H1 (cell line): ENCODE measurements at places on chromosomes 6 and 20.

GRCh38 chr6:111254004-111254778 lies 166.9 kb downstream of the SLC16A10 start:
- peak; percentile 25 for DNase-seq

- no peak for DNase-seq
Measured at GRCh38 chr20:56975838-56976237, 290.6 kb downstream of the BMP7 start.

- no peak for DNase-seq
Measured at GRCh38 chr20:5656126-5656525, 94.1 kb upstream of the SHLD1 start.

GRCh38 chr20:8876366-8876765 lies 192.5 kb upstream of the PLCB4 start:
- DNase-seq: no peak

DNA sequence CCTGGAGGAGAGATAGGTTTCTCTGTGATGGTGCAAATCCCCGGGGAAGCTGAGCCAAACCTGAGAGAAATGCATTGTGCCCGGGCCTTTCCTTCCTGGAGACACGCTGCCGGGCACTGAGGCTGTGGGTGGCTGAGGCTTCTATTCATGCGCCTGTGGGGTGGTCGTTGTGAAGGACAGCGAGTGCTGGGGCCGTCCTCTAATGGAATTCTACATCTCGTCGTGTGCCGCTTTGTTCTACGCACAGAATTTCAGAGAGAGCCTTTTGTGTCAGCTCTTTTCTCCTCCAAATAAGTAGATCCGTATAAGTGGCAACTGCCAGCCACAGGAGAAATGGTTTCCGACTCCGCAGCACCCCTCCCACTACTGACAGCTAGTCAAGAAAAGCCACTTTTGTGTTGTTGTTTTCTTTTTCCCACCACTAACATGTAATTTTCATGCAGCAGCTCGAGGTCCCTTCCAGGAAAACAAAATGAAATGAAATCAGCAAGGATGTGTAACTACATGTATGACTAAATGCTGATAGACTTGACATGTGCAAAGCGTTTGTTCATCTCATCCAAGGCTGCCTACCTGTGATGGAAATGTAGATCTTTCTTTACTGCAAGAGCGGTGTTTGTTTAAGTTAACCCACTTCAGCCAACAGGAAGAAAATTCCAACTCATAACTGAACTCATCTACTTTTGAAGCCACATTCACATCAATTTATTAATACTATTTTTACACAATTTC lies 26.4 kb upstream of the PXDC1 start:
- DNase-seq: no peak

GRCh38 chr6:169832247-169832948 lies 81.0 kb downstream of the ERMARD start:
- DNase-seq: no peak

GRCh38 chr20:8389381-8390036 lies 257.4 kb downstream of the PLCB1 start:
- DNase-seq: no peak

- DNase-seq: no peak
Measured at GRCh38 chr20:51134405-51134804, 111.5 kb upstream of the KCNG1 start.

DNA sequence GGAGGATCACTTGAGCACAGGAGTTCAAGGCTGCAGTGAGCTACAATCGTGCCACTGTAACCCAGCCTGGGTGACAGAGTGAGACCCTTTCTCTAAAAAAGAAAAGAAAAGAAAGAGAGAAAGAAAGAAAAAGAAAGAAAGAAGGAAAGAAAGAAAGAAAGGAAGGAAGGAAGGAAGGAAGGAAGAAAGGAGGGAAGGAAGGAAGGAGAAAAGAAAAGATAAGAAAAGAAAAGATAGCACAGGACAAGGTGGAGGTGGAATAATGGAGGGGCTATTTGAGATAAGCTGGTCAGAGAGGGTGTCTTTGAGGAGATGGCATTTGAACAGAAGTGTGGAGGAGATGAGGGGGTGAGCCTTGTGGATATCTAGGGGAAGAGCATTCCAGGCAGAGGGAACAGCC lies 2.7 kb upstream of the PDRG1 start:
- no peak for DNase-seq

DNA sequence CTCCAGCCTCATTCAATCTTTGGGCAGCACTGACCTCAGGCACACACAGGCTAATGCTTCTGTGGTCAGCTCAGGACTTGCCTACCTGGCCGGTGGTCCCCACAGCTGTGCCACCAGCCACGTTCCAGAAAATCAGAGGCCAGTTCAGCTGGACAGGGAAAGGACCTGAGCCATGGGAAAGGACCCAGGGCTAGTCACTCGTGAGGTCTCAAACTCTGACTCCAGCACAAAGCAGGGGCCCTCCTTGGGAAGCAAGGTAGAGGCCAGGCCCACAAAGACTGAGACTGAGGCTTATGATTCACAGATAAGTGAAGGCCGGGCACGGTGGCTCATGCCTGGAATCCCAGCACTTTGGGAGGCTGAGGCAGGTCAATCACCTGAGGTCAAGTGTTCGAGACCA lies 22.4 kb upstream of the HELZ2 start:
- no peak for DNase-seq

DNA sequence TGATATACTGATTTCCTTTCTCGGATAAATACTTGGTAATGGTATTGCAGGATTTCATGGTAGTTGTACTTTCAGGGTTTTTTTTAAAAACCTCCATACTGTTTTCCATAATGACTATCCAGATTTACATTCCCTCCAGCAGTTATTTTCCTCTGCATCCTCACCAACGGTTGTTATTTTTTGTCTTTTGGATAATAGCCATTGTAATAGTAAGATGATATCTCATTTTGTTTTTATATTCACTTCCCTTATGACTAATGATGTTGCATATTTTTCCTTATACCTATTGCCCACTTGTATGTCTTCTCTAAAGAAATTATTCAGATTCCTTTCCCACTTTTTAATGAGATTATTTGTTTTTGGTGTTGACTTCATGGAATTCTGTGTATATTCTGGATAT lies 231.0 kb downstream of the MEI4 start:
- DNase-seq: no peak
